ENCODE measurements at places on chromosomes 16 and 17.

- DNase-seq, result no peak
Observed at GRCh38 chr17:17314501-17315071, 11.4 kb downstream of the NT5M start.

DNA sequence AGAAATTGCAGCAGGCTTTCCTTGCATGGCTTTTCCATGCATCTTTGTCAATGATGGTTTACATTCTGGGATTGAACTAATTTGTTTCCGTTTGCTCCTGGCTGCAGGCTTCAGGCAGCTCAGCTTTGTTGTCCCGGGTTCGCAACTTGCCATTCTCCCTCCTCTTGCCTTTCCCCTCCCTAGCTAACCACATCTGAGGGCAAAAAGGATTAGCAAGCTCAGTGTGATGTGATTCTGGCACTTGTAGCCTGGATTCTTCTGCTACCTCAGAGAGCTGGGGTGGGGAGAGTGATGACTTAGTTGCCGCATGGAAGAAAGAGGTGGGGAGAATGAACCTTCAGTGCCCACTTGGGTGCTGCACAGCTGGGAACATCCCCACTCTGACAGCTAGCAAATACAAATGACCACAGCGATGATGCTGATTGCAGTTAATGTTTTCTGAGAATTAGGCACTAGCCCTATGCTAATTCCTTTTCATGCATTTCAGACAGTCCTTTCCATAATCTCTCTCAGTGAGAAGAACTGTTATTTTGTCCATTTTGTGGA lies 120.2 kb upstream of the SALL1 start:
- no peak for DNase-seq

- no peak for DNase-seq
Observed at GRCh38 chr17:42068979-42069378, 18.6 kb upstream of the C17orf113 start.

DNA sequence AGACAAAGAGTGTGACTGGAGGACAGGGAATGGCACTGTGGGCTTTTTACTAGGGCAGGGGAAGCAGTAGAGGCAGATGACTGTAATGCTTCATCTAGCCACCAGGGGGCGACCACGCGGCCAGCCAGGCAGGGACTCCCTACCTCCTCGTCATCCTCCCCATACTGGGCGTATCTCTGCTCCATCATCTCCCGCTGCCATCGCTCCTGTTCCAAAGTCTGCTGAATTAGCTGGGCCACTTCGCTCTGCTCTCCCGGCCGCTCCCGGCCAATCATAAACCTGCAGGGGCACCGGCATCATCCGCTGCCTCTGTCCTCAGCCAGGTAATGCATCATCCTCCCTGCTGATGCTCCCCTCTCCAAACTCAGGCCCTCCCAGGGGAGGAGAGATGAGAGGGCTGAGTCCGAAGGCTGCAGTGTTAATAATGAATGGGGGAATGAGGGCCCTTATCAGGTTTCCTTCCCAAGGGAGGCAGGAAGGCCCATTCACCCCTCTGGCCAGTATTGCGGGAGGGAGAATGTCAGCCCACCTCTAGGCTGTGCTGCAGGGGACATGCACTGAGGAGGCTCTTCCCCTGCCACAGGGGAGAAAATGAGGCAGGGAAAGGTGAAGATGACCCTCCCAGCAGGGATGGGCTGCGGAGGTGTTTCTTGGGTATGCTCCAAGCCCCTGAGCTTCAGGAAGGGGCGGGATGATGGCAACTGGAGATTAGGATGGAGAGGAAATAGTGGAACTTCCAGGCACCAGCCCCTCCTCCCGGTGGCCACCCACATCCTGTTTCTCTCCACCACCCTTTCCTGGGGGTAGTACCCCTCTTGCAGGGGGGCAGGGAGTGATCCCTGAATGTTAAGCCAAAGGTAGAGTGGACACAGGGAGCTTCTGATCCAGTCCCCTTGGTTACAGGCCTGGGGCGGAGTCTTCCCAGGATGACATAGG lies 10.3 kb upstream of the SAMD14 start:
- DNase-seq, result peak; percentile 75

GRCh38 chr16:1965396-1966001 lies 873 bp upstream of the RPS2 start:
- no peak for DNase-seq

DNA sequence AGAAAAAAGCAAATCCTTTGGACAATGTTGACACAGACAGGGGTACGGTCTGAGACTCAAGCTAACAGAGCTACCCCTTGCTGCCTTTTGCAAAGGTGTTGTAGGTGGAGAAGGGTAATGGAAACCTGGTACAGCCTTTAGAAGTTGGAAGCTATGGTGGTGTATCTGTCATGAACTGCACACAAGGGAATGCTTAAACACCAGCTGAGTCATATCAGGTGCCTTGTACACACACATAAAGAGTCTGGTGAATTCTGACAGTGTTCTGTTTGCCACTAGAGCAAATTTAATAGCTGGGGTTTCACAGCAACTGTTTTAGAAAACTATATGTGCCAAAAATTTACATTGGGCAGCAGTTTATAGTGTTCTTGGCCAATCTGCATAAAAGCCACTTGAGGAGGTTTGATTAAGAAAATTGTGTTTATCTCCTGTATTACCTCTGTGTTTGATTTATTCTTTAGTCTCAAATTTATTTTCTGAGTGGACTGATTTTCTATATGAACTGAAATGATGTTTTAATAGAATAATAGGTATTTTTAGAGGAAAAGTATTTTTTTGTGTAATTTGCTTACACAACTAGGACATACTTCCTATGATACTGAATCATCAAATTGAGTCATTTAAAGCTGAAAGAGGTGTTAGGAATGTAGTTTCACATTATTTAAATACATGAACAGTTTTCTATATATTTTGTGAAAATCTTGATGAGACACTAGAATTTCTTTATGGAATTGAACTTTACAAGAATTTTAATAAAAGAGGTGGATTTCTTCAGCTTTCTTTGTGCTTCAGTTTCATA lies 136.9 kb downstream of the MAP2K6 start:
- DNase-seq, result peak; percentile 24

GRCh38 chr16:65757064-65757463 lies 609.4 kb upstream of the CDH5 start:
- DNase-seq, result no peak

- DNase-seq, result no peak
Observed at GRCh38 chr16:86095131-86095752, 196.3 kb downstream of the IRF8 start.

DNA sequence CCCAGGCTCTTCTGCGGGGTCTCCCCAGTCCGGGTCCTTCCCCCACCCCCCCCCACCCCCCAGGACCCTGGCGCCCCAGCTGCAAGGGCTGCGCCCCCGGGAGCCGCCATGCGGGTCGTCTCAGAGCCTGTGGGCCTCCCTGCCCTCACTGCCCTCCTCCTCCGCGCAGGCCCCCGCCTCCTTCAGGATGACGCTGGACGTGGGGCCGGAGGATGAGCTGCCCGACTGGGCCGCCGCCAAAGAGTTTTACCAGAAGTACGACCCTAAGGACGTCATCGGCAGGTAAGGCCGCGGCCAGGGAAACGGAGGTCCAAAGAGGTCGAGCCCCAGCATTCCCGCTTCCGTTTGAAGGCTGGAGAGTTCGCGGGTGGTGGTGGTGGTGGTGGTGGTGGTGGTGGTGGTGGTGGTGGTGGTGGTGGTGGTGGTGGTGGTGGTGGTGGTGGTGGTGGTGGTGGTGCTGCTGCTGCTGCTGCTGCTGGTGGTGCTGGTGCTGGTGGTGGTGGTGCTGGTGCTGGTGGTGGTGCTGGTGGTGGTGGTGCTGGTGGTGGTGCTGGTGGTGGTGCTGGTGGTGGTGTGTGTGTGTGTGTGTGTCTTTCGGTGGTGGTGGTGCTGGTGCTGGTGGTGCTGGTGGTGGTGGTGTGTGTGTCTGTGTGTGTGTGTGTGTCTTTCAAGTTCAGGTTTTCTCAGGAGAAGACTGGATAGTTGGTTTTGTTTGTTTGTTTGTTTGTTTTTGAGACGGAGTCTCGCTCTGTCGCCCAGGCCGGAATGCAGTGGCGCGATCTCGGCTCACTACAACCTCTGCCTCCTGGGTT lies 615 bp downstream of the PHKG2 start:
- peak; percentile 20 for DNase-seq

- no peak for DNase-seq
Observed at GRCh38 chr17:6162216-6162615, 92.0 kb downstream of the WSCD1 start.

- no peak for DNase-seq
Observed at GRCh38 chr16:59236804-59237458, 502.8 kb upstream of the GOT2 start.

DNA sequence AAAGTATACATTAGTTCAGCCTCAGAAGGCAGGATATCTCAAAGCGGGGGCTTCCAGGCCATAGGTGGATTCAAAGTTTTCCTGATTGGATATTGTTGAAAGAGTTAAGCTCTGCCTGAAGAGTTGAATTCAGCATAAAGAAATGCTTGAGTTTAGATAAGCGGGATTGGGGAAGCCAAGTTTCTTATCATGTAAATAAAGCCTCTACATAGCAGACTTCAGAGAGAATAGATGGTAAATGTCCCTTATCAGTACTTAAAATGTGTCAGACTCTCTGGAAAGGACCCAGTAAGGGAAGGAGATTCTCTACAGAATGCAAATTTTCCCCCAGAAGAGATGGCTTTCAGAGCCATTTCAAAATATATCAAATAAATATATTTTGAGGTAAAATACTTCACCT lies 423.5 kb downstream of the SHISA9 start:
- no peak for DNase-seq

DNA sequence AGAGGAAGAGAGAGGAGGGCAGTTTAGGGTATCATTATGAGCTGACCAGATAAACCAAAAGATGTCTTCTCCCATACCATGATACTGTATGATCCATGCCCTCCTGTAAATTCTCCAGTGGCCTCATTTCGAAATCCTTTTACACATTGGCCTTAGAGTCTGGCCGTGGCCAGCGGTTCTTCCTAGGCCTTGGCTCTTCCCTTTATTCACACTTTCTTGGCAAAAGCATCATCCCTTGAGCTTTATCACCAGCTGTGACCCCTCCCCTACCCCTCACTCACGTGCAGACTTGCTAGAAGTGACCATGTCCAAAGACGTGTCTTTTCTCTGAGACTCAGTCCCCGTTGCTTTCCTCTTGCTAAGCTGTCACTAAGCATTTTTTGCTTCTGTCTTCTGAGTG lies 22.8 kb downstream of the KATNIP start:
- DNase-seq, result peak; percentile 12

- DNase-seq, result no peak
Observed at GRCh38 chr16:56589141-56590039, at the start of gene MT3. Gene MT3, plus strand, starts transcription at chr16:56589528. Its CDS starts 63 bp downstream, at chr16:56589591.

- DNase-seq, result no peak
Observed at GRCh38 chr17:30224419-30224960, 11.0 kb downstream of the SLC6A4 start.

DNA sequence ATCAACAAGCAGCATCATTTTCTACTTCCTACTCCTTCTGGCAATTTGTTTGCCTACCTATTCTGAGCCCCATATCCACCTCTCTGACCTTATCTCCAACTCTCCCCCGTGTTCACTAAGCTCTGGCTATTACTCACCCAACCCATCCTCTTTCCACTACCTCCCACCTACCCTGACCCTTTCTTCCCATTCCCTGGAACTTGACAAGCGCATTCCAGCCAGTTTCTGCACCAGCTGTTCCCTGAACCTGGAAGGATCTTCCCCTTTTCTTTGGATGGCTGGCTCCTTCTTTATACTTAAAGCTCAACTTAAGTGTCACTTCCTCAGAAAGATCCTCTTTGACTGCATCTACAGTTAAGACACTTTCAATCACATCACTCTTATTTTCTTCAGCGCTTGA lies 2.2 kb downstream of the DCUN1D3 start:
- no peak for DNase-seq

DNA sequence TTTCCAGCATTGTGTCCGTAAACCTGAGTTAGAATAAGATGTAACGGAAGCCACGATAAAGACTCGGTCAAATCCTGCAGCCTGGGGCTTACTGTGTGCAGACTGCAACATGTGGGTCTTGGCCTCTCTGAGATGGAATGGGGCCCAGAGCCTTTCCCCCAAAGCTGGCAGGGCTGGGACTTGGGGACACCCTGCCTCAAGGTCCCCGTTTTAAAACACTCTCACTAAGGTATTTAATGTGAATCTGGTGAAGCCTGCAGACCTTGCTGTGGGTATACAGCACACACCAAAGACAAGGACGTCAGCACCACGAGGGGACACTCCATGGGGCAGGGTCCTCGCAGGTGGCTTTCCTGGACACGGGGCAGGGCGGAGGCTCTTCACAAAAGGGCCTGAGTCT lies 2.1 kb downstream of the NDUFAF8 start:
- no peak for DNase-seq

GRCh38 chr16:15576960-15577958 lies 65.7 kb downstream of the MARF1 start:
- DNase-seq, result no peak

DNA sequence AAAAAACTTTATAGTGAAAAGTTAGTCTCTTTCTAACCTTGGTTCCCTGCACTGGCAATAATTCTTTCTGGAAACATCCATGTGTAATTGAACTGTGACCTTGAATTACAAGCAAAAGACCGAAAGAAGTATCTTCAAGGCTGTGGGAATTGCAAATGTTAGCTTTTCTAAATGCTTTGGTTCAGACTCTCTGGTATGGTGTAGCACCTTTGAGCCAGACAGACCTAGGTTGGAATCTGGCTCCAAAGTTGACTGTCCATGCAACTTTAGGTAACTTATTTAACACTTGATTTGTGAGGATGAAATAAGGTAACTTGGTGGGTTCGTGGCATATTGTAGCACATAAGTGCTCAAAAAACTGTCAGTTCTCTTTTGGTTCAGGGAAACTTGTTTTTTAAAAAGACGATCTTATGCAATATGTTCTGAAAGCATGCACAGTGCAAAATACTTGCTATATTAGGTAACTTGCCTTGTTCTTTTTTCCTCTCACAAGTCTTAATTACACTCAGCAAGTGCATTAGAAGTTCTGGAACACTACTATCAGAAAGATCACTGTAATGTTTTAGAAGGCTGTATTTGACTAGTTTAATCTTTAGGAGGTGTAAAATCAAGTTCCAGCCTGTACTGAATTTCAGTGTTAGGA lies 46.3 kb downstream of the TANGO6 start:
- no peak for DNase-seq

DNA sequence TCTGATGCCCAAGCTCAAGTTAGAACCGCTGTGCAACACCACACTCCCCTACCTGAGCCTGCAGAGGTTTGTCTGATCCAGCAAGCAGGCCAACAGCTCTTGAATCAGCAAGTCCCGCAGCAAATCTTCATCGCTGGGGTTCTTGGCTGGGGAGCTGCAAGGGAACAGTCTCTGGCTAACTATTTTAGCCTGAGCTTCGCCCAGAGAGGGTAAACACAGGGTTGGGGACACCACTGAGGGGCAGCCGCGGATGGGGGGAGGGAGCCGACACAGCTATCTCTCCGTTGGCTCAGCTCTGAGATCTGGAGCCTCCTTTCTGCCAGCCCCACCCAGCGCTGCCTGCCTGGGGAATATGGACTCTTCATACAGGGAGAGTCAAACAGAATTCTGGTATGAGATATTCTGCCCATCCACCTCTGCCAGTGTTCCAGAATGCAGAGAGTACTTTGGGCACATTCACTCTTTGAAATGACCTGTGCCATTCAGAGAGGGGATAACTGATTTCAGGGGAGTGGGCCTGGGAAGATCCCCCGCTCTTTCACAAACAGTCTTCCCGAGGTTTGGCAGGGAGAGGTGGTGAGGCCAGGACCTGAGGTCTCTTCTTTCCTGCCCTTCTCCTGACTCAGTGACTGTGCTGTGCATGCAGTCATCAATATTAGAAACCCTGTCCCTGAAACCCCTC lies 7.4 kb downstream of the GIP start:
- DNase-seq, result no peak

- DNase-seq, result no peak
Observed at GRCh38 chr16:11994143-11995119, 17.9 kb downstream of the SNX29 start.

Measured in AG10803 (cell line).